ENCODE measurements at places on chromosomes 13 and 19. TPM values are rescaled to one million over a fixed set of nuclear protein-coding genes. Genes with fewer than 3 reads are reported as not detected.
A peak's percentile ranks its signal among the peaks of the same experiment; 100 is the strongest.

Gene NECTIN2
- 44.1 TPM for polyA plus RNA-seq

Gene CGB8
- polyA plus RNA-seq, result not detected

Gene LGALS14
- 0.30 TPM for polyA plus RNA-seq

Gene ZNF575
- polyA plus RNA-seq, result 3.0 TPM

- DNase-seq, result no peak
These were observed 12.9 kb upstream of the CXCL17 start for GRCh38 chr19:42455621-42456081.

DNA sequence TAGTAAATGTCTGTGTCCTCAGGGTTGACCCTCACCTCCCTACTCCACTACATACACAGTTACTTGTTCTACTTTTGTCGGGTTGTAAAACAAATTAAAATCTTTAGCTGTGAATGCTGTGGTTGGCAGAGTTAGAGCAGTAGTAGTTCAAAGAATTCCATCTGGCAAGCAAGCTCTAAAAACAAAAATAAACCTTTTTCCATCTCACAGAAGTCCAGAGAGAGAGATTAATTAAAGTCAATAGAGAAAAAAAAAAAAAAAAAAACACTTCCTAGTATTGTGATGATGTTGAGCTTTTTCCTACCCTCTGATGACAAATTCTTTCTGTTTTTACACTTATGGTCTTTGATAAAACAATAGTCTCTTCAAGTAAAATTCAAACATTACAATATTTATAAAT lies 338.4 kb downstream of the PCDH17 start:
- no peak for DNase-seq

GRCh38 chr13:52450012-52450792 lies at the start of gene VPS36:
Gene VPS36 (minus strand): TSS chr13:52450634. CDS start chr13:52450594, 40 bp downstream.
- DNase-seq, result peak; percentile 90

GRCh38 chr13:20991741-20992520 lies 69.5 kb downstream of the LATS2 start:
- DNase-seq, result no peak

DNA sequence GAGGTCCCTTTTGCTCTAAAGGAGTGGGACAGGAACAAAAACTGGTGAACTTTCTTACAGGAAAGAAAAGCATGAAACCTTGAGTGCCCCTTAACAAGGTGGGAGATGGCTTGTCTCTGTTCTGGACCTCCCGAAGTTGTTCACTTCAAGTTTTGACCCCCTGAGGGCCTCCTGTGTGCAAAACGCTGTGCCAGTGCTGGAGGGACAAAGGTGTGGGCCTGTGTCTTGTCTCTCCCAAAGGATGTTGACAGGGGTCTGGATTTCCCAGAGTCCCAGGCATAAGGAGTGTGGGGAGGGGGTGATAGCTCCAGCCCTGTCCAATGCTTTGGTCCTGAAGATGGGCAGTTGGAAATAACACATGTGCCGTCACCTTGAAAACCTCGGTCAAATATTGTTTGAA lies 6.5 kb downstream of the ZNF536 start:
- no peak for DNase-seq

DNA sequence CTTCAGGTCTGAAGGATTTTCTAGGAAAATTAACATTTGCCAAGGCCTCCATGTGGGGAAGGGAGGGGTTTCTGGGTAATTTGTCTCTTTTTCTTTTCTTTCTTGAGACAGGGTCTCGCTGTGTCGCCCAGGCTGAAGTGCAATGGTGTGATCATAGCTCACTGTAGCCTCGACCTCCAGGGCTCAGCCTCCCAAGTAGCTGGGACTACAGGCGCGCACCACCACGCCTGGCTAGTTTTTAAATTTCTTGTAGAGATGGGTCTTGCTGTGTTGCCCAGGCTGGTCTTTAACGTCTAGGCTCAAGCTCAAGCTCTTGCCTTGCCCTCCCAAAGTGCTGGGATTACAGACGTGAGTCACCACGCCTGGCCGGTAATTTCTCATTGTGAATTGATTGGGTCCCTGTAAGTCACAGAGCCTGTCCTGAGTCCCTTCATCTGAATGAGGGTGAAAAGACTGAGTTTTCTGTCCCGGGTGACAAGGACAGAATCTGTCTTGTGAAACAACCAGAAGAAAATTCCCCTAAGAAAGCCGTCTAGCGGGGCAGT lies 10.0 kb upstream of the SPC24 start:
- no peak for DNase-seq

DNA sequence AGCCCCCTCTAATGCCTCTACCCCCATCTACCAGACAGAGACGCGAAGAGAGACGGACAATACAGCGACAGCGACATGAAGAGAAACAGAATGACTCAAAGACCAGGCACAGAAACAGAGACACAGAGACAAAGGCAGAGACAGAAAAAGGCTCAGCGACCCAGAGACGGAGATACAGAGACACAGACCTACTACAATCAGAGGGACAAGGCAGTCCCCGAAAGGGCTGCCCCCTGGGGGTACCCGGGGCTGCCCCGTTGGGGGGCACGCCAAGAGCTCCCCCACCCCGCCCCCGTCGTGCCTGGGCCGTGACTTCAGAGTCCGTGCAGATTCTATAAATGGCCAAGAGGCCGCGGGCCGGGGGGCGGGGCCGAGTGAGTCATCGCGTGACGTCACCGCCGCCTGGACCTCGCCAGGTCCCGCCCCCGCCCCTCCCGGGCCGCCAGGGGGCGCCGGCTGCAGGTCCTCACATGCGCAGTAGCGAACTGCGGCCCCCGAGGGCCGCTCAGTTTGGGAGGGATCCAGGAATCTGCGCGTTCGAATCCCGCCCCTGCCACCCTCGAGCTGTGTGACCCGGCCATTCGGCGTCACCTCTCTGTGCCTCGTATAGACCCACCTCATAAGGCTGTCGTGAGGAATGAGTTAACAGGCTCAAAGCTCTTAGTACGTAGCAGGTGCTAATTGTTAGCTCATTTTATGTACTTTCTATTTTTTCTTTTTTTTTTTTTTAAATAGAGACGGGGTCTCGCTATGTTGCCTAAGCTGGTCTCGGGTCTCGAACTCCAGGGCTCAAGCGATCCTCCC lies 2.7 kb upstream of the CNN1 start:
- DNase-seq, result no peak

DNA sequence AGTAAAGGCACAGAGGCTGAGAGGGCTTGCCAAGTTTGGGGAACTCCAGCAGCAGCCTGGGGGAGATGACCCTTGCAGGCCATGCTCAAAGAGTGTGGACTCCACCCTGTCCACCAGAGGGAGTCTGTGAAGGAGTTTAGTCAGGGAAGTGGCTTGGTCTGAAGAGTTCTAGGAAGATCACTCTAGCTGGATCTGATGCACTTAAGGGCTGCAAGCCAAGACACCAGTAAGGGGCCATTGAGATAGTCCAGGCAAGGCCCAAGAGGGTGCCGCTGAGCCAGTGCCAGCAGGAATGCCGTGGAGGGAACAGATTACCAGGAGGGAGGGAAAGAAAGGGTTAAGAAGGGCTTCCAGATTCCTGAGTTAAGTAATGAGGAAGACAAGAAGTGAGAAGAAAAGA lies 68.7 kb downstream of the ZAR1L start:
- no peak for DNase-seq

DNA sequence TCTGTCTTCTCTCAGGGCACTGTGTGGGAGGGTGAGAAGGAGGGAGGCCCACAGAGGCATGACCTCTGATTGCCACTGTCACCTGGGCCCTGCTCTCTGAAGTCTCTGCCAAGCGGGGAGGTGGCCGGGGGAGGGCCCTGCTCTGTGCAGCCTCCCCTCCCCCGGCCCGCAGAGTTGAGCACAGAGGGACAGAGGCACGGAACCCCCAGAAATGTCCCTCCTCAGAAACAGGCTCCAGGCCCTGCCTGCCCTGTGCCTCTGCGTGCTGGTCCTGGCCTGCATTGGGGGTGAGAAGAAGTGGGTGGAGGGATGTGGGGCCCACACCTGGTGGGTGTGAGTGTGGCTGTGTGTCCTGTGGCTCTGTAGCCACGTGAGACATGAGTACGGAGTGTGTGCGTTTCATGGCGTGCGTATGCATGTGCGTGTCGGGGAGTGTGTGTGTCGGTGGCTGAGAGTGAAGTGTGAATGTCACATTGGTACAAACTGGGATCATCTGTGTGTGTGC lies at the start of gene APOC4:
APOC4 (plus strand) TSS at position 171 of the 505 bp plus-strand sequence; CDS start at position 212, 41 bp downstream.
- DNase-seq, result no peak
